ENCODE measurements at places on chromosomes 3 and 15.

- peak; percentile 78 for DNase-seq
Observed at GRCh38 chr3:37223141-37223558, 48.8 kb upstream of the LRRFIP2 start.

- peak; percentile 69 for DNase-seq
Observed at GRCh38 chr3:125003369-125003853, 52.4 kb downstream of the HEG1 start.

DNA sequence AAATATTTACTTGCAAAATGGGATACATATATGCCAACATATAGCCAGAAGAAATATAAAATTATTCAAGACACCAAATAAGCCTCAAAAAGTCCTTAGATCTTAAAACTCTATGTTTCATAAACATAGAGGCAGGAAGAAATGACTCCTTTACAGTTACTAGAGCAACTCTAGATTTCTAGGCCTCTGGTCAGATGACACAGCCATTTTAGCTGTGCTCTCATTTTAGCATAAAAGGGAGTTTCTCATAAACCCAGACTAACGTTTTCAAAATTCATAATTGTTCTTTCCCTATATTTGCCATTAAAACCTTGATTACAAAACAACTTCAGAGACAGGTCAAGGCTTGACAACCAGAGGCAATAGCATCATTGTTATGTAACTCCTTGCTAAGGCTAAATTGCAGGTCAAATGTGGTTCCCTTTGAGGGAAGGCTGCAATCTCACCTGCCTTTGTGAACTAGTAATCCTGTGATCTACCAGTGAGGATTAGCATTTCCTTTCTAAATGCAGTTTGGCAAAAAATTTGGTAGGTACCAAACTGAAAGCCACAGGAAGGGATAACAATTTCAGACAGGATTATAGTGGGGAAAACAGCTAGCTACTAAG, 8.2 kb downstream of the THOC7 start:
- no peak for DNase-seq

- DNase-seq = peak; percentile 55
Observed at GRCh38 chr3:149662240-149662887, 4.5 kb upstream of the WWTR1 start.

DNA sequence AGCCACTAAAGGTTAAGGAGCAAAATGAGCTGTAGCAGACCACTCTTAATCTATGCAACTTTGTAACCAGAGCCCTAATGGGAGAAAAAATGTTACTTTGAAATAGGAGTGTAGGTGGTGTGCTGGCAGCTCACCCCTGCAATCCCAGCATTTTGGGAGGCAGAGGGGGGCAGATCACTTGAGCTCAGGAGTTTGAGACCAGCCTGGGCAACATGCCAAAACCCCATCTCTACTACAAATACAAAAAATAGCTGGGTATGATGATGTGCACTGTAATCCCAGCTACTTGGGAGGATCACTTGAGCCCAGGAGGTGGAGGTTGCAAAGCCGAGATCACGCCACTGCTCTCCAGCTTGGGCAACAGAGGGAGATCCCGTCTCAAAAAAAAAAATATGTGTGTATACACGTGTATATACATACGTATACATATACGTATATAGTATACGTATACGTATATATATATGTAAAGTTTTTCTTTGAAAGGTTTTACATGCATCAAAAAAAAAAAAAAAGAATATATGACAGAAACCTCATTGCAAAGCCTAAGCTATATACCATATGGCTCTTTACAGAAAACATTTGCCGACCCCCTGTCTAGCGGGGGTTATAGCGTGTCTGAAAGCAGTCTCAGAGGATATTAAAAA, 15.7 kb downstream of the CAPN7 start:
- no peak for DNase-seq

- DNase-seq = no peak
Observed at GRCh38 chr3:48962939-48963338, 27.1 kb upstream of the P4HTM start.

DNA sequence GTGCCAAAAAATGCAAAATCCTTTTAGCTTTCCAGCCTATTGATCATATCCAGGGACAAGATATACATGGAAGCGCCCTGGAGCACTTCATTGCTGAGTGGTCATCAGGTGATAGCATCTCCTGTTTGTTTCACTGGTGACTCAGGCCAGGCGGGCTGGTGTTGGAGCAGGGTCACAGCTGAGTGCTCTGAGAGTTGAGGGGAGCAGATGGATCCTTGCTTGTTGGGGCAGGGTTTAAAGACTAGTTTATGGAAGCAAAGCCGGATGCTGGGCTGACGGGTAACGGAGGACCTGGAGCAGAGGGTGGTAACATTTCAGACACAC, 405.0 kb upstream of the TPM1 start:
- no peak for DNase-seq

DNA sequence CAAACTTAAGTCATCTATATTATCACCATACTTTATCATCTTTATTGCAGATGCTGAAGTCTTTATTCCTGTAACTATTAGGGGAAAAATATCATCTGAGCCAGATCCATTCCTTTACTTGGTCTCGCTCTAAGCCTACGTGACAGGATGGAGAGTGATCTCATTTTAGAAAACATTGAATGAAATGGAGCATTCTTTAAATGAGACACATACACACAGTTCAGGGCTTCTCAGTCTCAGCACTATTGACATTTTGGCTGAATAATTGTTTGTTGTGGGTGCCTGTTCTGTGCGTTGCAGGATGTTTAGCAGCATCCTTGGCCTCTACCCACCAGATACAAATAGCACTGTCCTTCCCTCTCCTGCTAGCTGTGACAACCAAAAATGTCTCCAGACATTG, 36.2 kb upstream of the PROK2 start:
- DNase-seq = no peak

DNA sequence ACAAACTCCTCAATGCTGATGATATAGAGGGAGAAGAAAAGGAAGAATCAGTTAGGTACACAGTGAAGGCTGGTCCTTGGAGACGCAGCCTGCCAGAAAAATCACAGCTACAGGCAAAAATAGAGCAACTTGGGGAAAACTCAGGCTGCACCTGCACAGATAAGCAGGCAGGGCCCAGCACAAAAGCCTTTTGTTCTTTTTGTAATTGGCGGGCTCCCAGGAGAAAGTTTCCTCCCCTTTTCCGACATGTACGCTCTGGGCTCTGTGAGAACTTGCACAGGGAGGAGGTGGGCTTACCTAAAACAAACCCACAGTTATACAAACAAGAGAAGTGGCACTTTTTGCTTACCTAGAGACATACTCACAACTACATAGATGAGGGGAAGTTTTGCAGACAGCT, 813.4 kb upstream of the EPHA6 start:
- no peak for DNase-seq

GRCh38 chr3:113005611-113006010, 14.8 kb downstream of the GTPBP8 start:
- DNase-seq = no peak

All from HCEC 1CT (cell line).